ENCODE measurements at places on chromosomes 3 and 15. TPM values are rescaled to one million over a fixed set of nuclear protein-coding genes. Genes with fewer than 3 reads are reported as not detected.

Gene ANKRD63
- total RNA-seq, result not detected

Gene ADGRG7
- total RNA-seq, result not detected

Gene FGF7
- total RNA-seq, result 21.9 TPM

Gene ALDH1A3
- total RNA-seq, result 9.9 TPM

Gene NR1I2
- not detected for total RNA-seq

Gene DGKG
- 4.7 TPM for total RNA-seq

Gene CLDN1
- total RNA-seq, result 14.6 TPM

Gene HCN4
- 0.06 TPM for total RNA-seq

Gene MGLL
- 194 TPM for total RNA-seq

Gene DET1
- 5.4 TPM for total RNA-seq

Gene AMT
- total RNA-seq, result 9.0 TPM

Gene BNC1
- total RNA-seq, result 3.1 TPM

Gene UBR1
- 37.9 TPM for total RNA-seq

Gene CPN2
- not detected for total RNA-seq

Gene ASB14
- not detected for total RNA-seq

Gene FBXL22
- 0.98 TPM for total RNA-seq

Gene CILP
- total RNA-seq, result 1.1 TPM

Gene NDN
- total RNA-seq, result 30.7 TPM

Gene ALPK3
- 21.0 TPM for total RNA-seq

Gene ALS2CL
- total RNA-seq, result 64.5 TPM

Gene SLC9C1
- total RNA-seq, result not detected

Gene ZFYVE19
- total RNA-seq, result 26.7 TPM

Gene PYGO1
- total RNA-seq, result 11.1 TPM

Gene CLRN1
- not detected for total RNA-seq

Gene FILIP1L
- 43.2 TPM for total RNA-seq

Gene TOMM70
- total RNA-seq, result 29.6 TPM

Gene GOLGA6A
- total RNA-seq, result not detected

Gene CHRNA7
- total RNA-seq, result 0.75 TPM

Gene GOLGA6L7
- total RNA-seq, result not detected

Gene RHOV
- not detected for total RNA-seq

Gene NEK4
- 27.2 TPM for total RNA-seq

Gene SLC38A3
- total RNA-seq, result not detected

Gene TMEM207
- total RNA-seq, result not detected

Gene GOLGA6B
- not detected for total RNA-seq

Gene NRG4
- total RNA-seq, result 1.2 TPM

Gene BSN
- 0.43 TPM for total RNA-seq

Gene ANKRD34C
- total RNA-seq, result not detected

Gene FANCD2OS
- total RNA-seq, result not detected

Gene GASK1A
- total RNA-seq, result 3.9 TPM

Gene NAALADL2
- total RNA-seq, result 8.5 TPM

Gene IL17RC
- total RNA-seq, result 26.9 TPM

All from upper lobe of right lung (tissue), 1 donor.